ENCODE measurements at places on chromosomes 6 and 20.

- DNase-seq = no peak
Measured at GRCh38 chr6:11486486-11486885, 51.1 kb upstream of the TMEM170B start.

- DNase-seq = no peak
Measured at GRCh38 chr20:1901704-1902103, 6.5 kb downstream of the SIRPA start.

- DNase-seq = no peak
Measured at GRCh38 chr6:33609528-33609927, 11.6 kb upstream of the ITPR3 start.

DNA sequence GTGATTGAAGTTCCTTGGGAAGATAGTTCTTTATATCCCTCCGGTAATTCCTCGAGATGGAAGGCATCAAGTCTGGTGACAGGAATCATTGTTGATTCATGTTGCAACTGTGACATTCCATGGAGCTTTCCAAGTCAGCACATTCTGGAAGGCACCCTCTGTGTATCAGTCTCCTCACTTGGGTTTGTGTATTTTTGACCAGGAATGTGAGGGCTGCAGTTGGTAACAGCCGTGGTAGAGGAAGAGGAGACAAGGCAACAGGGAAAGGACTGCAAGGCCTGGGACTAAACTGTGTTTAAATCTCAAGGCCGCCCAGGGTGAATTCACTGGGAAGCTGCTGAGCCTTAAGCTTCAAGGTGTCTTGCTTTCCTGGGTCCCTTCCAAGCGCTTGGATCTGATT lies 99.0 kb downstream of the CLIC5 start:
- DNase-seq = no peak

DNA sequence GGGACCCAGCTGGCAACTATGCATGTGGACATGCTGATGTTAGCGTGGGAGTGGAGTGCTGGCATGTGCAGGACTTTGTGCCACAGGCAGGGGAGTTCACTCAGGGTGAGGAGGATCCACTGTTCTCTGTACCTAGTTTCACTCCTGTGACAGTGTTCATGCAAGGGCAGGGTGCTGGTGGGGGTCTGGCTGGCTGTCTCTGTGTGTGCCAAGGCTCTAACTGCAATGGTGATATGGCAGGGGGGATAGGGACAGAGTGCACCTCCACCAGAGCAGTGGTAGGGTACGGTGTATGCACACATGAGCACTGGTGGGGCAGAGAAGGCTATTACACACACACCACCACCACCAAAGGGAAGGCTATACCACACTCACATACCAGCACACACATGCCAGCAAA lies 210.2 kb upstream of the DEFB112 start:
- DNase-seq = no peak
